ENCODE measurements at places on chromosomes 3 and 15. TPM values are rescaled to one million over a fixed set of nuclear protein-coding genes. Genes with fewer than 3 reads are reported as not detected.

DNA sequence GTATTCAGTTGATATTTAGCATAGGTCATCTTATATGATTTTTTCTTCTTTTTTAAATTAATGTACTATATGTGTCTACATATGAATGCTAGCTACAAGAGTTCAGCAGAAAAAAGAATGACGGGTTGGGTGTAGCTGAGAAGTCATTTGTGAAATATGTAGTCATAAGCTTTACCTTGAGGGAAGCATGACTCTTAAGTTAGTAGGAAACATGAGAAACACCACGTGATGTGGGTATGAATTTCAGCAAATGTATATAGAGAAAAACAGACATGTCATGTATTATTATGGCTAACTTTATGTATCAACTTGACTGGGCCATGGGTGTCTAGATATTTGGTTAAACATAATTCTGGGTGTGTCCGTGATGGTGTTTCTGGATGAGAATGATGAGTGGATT lies 125.0 kb downstream of the RAP2B start:
- no peaks in the 10 kb centered on the region for H3K36me3 ChIP-seq
- DNase-seq = no peak
- peaks cover 2% of the 10 kb centered on the region for H3K4me1 ChIP-seq
- H3K4me3 ChIP-seq = no peak overlapping the region
- no peaks in the 10 kb centered on the region for H3K27me3 ChIP-seq

DNA sequence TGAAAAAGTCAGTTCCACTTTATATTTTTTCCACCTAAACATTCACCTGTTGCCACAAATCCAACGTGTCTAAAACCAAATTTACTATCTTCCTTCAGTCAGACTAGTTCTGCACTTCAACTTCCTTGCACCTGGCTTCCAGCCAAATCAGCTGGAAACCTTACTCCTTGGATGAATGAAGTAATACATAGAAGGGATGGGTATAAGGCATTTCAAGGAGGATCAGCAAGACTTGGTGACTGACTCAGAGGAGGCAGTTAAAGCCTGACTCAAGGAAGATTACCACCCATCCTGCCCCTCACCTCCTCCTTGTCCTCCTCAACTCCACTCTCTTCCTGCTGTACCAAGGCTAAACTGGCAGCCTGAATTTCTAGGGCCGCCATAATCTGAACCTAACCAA lies 37.1 kb downstream of the QTRT2 start:
- H3K4me1 ChIP-seq = no peaks in the 10 kb centered on the region
- no peak overlapping the region for H3K27ac ChIP-seq
- peak; percentile 76 for DNase-seq
- no peak overlapping the region for H3K4me3 ChIP-seq
- no peaks in the 10 kb centered on the region for H3K36me3 ChIP-seq

DNA sequence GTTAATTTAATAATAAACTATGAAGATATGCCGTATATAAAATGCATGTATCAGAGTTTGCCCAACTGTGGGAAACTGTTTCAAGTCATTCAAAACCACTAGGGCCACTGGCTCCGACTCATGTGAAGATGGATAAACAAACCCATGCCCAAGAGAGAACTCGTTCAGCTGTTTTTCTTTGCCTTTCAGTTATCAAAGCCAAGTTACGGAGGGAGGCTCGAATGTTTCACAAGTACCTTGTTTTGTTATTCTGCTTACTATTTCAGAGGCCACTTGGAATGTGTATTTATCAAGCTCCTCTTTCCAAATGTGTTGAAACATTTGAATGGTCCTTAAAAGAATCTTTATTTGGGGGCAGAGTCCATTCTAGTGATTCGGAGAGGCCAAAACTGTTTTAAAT lies 82.1 kb downstream of the DUT start:
- H3K36me3 ChIP-seq = peaks cover 16% of the 10 kb centered on the region
- H3K27me3 ChIP-seq = no peaks in the 10 kb centered on the region
- no peak overlapping the region for H3K4me3 ChIP-seq
- peak; percentile 54 for DNase-seq
- peak overlapping the region; percentile 19 for H3K27ac ChIP-seq

- peaks cover 7% of the 10 kb centered on the region for H3K4me1 ChIP-seq
- no peaks in the 10 kb centered on the region for H3K27me3 ChIP-seq
- H3K4me3 ChIP-seq = no peak overlapping the region
- H3K27ac ChIP-seq = no peak overlapping the region
These were observed 16.5 kb upstream of the CYP11A1 start for GRCh38 chr15:74383695-74384565.

DNA sequence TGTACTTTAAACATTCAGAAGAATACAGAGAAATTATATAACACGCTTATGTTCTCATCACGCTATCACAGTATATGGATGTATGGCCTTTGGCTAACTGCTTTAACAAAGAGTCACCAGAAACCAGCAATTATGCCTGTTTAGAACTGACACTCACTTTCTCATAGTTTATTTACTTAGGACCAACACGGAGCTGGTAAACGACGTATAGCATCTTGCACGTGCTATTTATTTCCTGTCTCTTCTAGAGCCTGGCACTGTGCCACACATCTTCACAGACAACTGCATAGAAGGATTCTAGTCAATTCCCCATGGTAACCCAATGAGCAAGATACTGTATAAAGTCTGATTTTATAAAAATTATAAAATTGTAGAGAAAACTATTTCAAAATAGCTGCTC lies 43.6 kb downstream of the TBC1D2B start:
- no peak overlapping the region for H3K4me3 ChIP-seq
- peaks cover 2% of the 10 kb centered on the region for H3K36me3 ChIP-seq
- H3K4me1 ChIP-seq = peaks cover 12% of the 10 kb centered on the region
- H3K27me3 ChIP-seq = no peaks in the 10 kb centered on the region

- H3K27ac ChIP-seq = no peak overlapping the region
- H3K36me3 ChIP-seq = no peaks in the 10 kb centered on the region
- no peaks in the 10 kb centered on the region for H3K4me1 ChIP-seq
- peak; percentile 17 for DNase-seq
These were observed 4.5 kb upstream of the SLCO2A1 start for GRCh38 chr3:134034005-134034785.

TPRA1 gene
- 35.4 TPM for total RNA-seq

PRKAR2A gene
- total RNA-seq = 17.8 TPM
